Mammary epithelial cell (primary cell): ENCODE measurements at places on chromosomes 7 and 10. TPM values are rescaled to one million over a fixed set of nuclear protein-coding genes. Genes with fewer than 3 reads are reported as not detected.

TCERG1L gene
- total RNA-seq, result not detected in 2 replicates

CUZD1 gene
- 0.50 TPM for total RNA-seq

PLCE1 gene
- not detected in 2 replicates for total RNA-seq

C10orf105 gene
- under 0.01 TPM for total RNA-seq
